Left lung (tissue), 14 donors: ENCODE measurements at places on chromosomes 2 and 18. TPM values are rescaled to one million over a fixed set of nuclear protein-coding genes. Genes with fewer than 3 reads are reported as not detected.

DNA sequence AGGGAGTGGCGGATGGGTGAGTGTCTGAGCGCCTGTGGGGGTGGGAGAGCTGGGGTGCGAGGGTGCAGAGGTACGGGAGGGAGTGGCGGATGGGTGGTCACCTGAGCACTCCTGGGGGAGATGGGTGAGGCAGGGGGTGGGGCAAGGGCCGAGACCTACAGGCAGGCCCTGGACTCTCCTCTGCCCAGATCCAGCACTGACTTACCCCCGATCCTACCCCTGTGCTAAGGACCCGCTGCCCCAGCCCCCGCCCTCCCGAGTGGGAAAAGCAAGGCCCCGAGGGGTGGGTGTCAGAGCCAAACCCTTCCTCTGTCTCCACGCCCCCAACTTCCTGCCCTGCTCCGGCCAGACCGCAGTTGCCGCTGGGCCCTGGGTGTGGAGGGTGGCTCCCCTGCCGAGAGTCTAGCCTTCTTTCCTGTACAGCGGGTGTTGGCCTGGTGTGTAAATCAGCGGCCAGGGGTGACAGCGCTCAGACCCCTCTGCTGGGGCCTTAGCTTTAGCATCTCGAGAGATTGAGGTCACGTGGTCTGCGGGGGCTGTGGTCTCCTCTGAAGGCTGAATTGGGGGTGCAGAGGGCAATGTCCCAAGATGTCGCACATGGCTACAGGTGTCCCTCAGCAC, 12.5 kb downstream of the BOK start:
- no peak for DNase-seq

GRCh38 chr18:4352746-4353551, 102.2 kb downstream of the DLGAP1 start:
- DNase-seq, result no peak

The HOXD8 gene
- 1.1 TPM for polyA plus RNA-seq

DNA sequence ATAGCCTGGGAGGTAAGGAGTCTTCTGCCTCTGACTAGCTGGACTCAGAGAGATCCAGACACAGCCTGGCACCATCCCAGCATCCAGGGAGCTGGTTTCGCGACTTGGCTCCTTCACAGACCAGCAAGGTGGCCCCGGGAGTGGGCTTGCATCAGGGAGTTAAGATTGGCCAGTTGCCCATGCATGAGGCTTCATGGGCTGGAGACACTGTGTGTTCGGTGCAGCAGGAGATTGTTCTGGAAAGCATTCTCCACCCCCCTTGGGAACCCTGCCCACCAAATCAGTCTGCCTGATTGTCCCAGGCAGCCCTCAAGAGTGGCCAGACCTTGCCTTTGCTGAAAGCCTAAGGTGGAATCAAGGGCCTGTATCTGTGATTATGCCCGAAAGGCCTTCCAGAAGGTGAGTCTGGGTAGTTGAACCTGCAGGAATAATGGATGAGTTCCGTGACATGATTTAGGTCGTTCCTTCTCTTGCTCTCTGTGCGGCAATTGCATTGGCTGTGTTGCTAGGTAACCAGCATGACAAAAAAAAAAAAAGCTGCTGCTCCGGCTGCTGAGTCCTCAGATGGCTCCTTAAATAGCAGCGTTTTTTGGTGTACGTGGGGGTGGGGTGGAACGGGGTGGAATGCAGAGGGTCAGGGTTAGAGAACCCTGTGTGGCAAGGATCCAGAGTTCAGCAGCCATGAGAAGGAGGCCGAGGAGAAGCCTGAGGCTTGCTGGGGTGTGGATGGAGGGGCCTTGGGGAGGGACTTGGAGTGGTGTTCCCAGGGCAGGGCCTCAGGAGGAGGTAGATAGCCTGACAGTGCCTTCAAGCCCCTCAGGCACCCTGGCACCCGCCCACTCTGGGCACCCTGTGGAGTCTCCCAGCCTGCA, 93.0 kb upstream of the MCFD2 start:
- DNase-seq, result no peak

The PLEK gene
- 12.8 TPM for polyA plus RNA-seq

GRCh38 chr2:223725494-223725893, 111.9 kb downstream of the AP1S3 start:
- DNase-seq, result no peak
